Activated naive CD4-positive, alpha-beta T cell treated with anti-CD3 and anti-CD28 coated beads, Interleukin-2, amount 10 ng/mL, durations not matched to agents 5 hours and 36 hours (primary cell): ENCODE measurements at places on chromosomes 7 and 10. TPM values are rescaled to one million over a fixed set of nuclear protein-coding genes. Genes with fewer than 3 reads are reported as not detected.

KIAA1217 gene
- total RNA-seq: 0.05 TPM

CDC14C gene
- not detected for total RNA-seq

ZNF117 gene
- total RNA-seq: 5.6 TPM

CCDC146 gene
- total RNA-seq: 5.3 TPM

SPDYE1 gene
- not detected for total RNA-seq

TYW1B gene
- total RNA-seq: 4.2 TPM
